ENCODE measurements at places on chromosomes 1 and 21. TPM values are rescaled to one million over a fixed set of nuclear protein-coding genes. Genes with fewer than 3 reads are reported as not detected.

Gene CELA3A
- not detected for total RNA-seq

Gene SYDE2
- not detected for total RNA-seq

Gene LMX1A
- not detected for total RNA-seq

Gene PGLYRP3
- total RNA-seq, result not detected

Gene GPR52
- 9.7 TPM for total RNA-seq

Gene LDLRAD1
- total RNA-seq, result not detected

Gene LPGAT1
- 30.4 TPM for total RNA-seq

Gene LINGO4
- total RNA-seq, result not detected

Gene CBR3
- not detected for total RNA-seq

Gene ATAD3C
- total RNA-seq, result 2.1 TPM

Gene CSF3R
- not detected for total RNA-seq

Gene TAL1
- total RNA-seq, result not detected

Gene NR1I3
- total RNA-seq, result not detected

Gene AMY1C
- not detected for total RNA-seq
